NCI-H524 (cell line): ENCODE measurements at places on chromosomes 4 and X.

DNA sequence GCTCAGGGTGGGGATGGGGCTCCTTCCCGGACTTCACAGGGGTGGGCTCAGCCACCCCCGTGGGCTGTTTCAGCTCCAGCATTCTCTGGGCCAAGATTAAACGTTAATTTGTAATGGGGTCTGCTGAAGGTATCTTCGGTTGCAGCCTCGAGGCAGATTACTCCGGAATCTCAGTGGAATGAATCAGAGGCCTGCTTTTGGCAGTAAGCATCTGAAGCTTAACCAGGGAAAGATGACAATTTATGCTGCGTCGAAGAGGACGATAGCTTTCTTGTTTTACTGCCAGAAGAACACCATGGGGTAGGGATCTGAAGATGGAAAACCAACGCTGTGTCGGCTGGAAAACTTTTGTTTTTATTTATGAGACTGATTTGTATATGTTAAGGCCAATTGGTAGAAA lies 129.2 kb upstream of the MSX1 start:
- DNase-seq = no peak

- DNase-seq = no peak
Measured at GRCh38 chr4:181911420-181911819, 331.8 kb upstream of the TENM3 start.

DNA sequence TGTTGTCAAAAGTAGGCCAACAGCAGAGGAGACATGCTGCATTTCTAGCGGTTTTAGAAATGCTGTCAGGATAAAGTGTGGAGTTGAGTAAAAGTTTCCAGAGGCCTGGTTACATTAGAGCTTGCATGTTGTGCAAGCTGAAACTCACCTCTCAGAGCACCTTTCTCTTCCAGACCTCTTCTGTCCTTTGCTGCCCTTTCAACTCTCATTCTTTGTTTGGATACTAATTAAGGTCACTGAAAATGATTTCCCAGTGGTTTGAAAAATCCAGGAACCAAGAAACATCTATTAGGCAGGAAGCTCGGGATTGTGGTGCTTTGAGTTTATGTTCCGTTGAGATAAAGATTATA lies 426.6 kb downstream of the MAPK10 start:
- DNase-seq = no peak

GRCh38 chr4:81030061-81030980 lies at the start of gene BMP3:
BMP3 (plus strand) TSS chr4:81030708; CDS start chr4:81031285, 577 bp downstream.
- DNase-seq = peak; percentile 44

- DNase-seq = no peak
Measured at GRCh38 chr4:924107-925096, 7.7 kb downstream of the GAK start.

DNA sequence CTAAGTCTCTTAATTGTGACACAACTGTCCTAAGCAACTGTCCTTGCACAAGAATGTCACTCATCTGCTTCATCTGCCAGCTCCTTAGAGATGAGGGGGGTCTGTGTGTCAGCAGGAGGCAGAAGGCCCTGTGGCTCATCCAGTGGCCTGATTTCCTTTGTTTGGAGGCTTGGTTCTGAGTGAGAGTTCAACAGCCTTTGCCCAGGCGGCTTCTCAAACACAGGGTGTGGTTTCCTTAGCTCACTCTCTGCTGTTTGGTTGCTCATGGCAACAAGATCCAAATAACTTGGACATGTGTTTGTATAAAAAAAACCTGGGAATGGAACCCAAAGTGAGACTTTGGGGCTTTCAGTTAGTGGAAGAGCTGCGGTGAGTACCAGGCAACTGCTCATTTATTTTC lies 46.6 kb downstream of the MAP7D3 start:
- no peak for DNase-seq

- DNase-seq = peak; percentile 24
Measured at GRCh38 chr4:170138580-170139194, 48.9 kb upstream of the AADAT start.

DNA sequence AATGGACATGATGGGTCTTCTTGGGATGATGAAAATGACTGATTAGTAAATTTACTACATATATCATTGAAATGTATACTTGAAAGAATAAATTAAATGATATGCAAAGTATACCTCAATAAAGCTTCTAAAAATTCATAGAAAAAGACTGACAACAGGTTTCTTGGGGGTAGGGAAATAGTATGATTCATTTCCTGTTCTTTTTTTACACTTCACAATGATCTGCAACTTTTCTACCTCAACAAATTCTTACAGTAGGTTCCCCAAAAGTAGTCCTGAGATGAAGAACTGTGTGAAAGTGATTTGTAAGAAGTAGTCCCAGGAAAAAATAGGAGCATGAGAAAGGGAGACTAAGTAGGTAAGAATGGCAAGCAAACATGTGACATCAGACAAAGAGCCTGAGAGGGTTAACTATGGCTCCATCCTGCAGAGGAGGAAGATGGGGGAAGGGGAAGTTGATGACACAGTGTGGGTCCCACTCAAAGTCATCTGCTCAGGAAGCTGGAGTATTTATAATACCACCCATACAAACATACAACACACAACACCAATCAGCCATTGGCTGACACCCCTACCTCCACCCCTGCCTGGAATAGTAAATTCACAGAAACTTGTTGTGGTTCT lies 73.9 kb downstream of the ARHGAP6 start:
- DNase-seq = no peak

DNA sequence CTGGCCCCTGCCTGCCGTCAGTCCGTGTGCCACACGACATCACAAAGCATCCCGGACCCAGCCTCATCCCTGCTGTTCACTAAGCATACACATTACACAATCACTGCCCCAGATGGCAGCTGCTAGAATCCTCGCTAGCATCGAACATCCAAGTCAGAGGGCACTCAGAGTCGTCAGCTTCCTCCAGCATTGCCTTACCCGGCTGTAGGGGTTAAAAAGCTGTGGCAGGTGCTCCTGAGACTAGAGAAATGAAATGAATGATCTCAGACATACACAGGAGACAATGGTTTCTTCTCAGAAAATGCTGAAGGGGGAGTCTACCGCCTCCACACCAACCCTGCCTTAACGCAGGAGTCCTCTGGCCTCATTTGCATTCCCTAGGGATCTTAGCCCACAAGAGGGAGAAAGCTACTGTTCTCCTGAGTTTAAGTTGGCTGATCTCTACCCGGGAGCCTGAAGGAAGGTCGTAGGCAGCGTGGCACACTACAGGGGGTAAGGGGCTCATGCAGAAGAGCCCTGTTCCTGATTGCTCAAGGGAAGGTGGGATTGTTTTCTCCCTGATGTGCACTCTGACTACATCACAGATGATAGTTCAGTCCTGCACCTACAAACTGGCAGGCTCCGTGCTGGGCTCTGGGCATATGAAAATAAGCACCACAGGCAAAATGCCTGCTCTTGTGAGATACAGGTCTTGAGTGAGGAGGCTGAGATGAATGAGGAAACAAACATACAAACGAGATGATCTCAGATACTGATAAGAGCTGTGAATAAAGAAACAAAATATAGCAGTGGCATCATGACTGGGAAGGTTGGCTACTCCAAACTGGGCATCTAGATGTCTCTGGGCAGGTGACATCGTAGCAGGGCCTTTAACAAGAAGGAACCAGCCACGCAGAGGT lies 2.6 kb upstream of the KIAA0232 start:
- peak; percentile 93 for DNase-seq

DNA sequence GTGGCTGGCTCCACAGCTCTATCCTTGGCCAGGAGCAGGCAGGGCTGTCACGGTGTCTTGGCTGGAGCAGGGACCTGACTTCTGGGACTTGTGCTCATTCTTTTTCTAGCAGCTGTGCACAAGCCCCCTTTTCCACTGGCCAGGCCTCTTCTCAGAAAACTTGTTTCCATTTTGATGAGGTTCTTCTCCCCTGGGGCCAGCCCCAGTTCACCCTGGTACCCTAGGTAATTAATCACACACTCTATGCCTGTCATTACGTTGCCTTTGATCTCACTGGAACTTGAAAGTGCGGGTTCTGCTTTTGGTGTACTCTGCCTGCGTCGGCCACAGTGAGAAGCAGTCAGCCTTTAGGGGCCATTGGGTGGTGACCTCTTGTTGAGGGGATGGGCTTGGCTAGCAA lies 26.6 kb downstream of the DRD5 start:
- DNase-seq = no peak

DNA sequence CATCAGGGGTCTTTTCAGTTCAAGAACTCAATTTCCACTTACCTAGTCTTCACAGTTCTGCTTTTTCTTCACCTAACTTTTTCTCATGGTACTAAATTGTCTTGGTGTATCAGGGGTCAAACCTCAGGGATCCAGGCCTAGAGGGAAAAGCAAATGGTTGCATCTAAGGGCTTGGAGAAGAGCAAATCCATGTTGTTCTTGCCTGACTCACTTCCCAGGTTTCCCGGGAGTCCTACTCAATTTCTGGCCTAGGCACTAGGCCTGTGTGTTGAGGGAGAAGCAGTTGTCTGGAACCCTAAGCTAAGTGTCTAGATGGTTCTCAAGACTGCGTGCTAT lies 191.9 kb upstream of the STK26 start:
- DNase-seq = no peak

DNA sequence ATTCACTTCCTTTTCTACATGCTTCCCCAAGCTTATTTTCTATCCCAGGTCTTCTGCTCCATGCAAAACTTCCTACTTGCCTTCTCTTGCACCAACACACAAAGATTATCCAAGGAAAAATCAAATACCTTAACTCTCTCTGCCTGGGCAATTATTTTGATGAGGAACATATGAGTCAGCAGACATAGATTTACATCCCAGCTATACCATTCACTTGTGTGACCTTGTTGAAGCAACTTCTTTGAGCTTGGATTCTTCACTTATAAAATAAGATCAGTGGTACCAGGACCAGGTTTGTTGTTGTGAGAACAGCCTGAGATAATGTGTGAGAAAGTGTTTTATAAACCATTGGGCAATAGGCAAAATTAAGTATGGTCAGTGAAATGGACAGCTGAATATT lies 39.1 kb upstream of the TMEM192 start:
- DNase-seq = no peak

GRCh38 chr4:17580969-17581368 lies 4.0 kb downstream of the LAP3 start:
- DNase-seq = no peak

DNA sequence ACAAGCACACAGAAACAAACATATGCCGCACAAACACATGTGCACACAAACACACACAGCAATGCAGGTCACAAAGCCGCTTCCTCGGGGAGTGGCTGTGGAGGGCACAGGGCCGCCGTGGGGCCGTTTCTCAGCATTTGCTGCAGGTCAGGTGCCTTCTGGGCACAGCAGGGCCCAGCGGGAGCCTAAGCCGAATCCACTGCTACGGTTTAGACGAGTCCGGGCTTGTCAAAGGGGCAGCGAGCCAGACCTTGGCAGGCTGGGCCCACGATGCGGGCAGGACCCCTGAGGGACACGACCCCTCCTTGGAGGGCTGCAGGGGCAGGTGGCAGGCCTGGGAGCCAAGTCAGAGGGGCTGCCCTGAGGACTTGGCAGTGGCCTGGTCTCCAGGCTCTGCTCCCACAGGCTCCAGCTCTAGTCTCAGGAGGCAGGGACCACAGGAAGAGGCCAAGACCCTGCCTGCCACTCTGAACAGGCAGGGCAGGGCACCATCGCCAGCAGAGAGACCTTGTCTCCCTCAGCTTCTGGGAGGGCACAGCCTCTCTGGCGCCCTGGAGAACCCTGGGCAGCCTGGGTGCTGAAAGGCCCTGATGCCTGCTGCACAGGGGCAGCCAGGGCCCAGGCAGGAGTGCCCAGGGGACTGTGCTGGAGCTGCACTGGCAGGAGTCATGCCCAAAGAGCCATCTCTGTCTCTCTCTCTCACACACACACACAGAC lies 5.5 kb upstream of the ATP2B3 start:
- DNase-seq = peak; percentile 61

DNA sequence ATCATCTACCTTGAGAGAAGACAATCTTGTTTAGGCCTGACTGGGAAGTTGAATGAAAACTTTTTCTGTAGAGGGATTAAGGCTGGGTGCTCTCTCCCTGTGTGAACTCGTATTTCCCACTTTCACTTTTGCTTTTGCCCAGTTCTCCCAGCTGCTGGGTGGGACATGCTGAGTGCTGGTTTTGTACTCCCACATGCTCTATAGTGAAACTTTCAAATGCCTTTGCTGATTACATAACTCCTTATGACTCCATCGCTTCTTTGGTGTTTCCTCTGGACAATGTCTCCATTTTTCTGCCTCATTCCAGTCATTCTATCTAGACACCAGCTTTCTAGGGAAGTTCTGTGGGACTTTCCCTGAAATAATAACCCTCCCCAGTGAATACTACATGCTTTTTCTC lies 100.5 kb downstream of the CLNK start:
- no peak for DNase-seq

- peak; percentile 65 for DNase-seq
Measured at GRCh38 chrX:128650326-128650725, 598.1 kb upstream of the ACTRT1 start.

GRCh38 chr4:57854748-57855147 lies 744.6 kb upstream of the IGFBP7 start:
- DNase-seq = no peak

DNA sequence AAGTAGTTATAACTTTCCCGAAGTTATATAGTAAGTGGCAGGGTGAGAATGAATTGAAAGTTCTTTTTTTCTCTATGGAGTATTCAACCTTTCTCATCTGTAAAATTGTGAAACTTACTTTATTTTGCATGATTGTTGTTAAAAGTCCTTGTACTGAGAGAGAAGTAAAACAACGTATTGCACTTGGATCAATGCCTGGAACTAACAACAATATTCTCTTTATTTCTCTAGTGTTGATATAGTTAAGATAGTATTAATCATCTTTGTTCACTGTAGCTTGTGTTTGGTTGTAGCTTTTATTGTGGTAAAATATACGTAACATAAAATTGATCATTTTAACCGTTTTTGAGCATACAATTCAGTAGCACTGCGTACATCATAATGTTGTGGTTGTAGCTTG lies 48.7 kb downstream of the STIM2 start:
- no peak for DNase-seq

GRCh38 chr4:80911458-80911857 lies 119.0 kb upstream of the BMP3 start:
- DNase-seq = no peak

GRCh38 chrX:128078545-128078944 lies 26.3 kb upstream of the ACTRT1 start:
- DNase-seq = no peak

- DNase-seq = no peak
Measured at GRCh38 chr4:155367608-155368007, 9.2 kb downstream of the MAP9 start.

GRCh38 chr4:150123087-150123486 lies 44.8 kb downstream of the DCLK2 start:
- no peak for DNase-seq

DNA sequence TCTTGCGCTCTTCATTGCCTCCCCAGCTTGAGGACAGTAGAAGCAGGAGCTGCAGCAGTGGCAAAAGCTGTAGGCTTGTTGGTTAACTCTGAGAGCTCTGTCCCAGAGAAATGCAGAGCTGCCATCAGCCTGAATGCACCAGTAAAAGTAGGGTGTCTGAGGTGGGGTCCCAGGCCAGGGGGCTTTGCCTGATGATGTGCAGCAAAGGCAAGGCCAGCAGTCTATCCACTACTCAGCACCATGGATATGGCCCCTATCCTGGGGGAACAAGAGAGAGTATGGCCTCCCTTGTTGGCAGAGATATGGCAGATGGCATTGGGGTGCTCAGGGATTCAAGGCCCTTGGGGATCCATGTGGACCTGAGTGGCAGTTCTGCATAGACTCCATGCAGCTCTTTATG lies 180.2 kb downstream of the HMGN5 start:
- DNase-seq = no peak

- peak; percentile 15 for DNase-seq
Measured at GRCh38 chr4:54390670-54391069, 161.6 kb downstream of the PDGFRA start.
